Activated CD4-positive, alpha-beta T cell treated with anti-CD3 and anti-CD28 coated beads, Interleukin-10, Interleukin-2, amounts not matched to agents 100 ng/mL and 50 ng/mL, durations not matched to agents 16 hours and 8 hours (primary cell): ENCODE measurements at places on chromosomes 4 and X.

DNA sequence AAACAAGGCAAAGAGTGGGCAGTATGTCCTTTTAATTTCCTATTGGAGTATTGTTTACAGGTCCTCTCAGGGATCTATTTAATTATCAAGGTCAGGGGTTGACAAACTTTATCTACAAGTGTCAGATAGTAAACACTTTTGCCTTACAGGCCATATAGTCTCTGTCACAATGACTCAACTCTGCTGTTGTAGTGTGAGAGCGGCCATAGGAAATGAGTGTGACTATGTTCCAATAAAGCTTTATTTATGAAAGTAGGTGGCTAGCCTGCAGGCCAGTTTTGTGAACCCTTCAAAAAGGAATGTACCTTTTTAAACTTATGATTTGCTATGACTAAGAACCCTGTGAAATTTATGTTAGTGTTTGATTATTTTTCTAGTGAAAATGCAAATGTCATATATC is 156.1 kb downstream of the GPAT3 start:
- DNase-seq: peak; percentile 4

GRCh38 chrX:23742174-23742696 is 841 bp downstream of the ACOT9 start:
- peak; percentile 17 for DNase-seq

- DNase-seq: no peak
Measured at GRCh38 chrX:15745179-15745578, 7.1 kb downstream of the CA5B start.

DNA sequence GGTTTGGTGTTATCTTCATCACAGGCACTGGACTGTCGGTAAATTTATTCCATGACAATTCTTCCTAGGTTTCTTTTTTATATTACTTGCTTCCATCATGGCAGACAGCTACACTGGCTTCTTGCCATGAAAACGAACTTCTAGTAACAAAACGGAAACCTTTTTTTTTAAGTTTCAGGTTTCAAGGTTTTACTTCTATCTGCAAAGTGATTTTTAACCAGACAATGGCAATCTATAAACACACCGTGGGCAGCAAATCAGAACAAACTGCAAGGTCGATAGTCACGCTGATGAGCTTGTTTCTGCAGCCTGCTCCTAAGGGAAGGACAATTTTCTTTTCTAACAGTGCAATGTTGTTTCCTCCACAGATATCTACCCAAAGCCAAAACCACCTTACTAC is 29.9 kb downstream of the XG start:
- peak; percentile 1 for DNase-seq

GRCh38 chr4:95627709-95628108 is 78.9 kb upstream of the UNC5C start:
- no peak for DNase-seq

DNA sequence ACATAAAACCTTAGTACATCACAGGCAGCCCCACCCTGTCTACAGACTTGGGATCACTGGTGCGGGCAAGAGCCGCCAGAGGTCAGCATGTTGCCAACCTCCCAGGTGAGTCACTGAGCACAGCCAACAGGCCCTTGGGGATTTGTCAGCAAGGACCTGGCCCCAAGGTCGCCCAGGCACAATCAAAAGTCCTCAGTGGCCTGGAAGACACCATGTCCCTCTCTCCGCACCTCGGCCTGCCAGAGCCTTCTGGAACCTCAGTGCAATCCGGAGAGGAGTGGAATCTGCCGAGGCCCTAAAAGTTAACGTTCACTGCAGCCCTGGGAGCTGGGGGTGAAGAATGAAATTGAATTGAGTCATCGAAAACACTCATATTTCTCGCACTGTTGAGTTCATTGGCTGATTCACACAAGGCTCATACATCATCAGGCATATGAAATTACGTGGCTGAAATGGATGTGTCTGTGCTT is 74.3 kb downstream of the WFS1 start:
- DNase-seq: no peak

GRCh38 chr4:82579932-82580331 is 18.1 kb upstream of the TMEM150C start:
- no peak for DNase-seq

DNA sequence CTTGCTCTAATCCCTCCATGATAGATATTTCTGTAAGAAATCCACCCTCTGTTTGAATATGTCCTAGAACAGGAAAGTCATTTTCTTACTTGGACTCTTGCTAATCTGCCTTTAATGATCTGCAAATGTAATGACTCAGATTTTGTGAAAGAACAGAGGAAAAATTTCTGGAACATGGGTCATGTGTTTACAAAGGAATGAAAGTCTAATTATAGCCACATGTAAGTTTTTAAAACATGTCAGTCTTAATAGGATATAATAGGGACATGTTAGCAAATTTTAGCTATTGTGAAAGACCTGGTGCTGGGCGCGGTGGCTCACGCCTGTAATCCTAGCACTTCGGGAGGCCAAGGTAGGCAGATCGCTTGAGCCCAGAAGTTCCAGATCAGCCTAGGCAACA is 47.6 kb downstream of the GRK4 start:
- no peak for DNase-seq

DNA sequence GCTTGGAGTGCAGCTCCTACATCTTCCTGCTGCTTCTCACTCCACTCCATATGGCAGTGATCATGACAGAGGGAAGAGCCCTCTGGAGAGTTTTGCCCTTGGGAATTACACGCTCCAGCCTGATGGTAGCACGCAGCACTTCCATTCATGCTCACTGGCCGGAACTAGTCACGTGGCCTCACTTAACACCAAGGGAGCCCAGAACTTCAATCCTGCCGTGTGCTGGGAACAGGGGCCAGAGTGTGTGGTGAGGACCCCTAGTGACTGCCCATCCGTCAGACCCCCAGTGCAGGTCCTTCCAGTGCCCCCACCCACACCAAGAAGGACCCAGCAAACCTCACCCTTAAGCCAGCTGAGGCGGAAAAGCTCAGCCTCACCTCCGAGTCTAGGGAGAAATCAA is 230.7 kb downstream of the EVC2 start:
- no peak for DNase-seq

DNA sequence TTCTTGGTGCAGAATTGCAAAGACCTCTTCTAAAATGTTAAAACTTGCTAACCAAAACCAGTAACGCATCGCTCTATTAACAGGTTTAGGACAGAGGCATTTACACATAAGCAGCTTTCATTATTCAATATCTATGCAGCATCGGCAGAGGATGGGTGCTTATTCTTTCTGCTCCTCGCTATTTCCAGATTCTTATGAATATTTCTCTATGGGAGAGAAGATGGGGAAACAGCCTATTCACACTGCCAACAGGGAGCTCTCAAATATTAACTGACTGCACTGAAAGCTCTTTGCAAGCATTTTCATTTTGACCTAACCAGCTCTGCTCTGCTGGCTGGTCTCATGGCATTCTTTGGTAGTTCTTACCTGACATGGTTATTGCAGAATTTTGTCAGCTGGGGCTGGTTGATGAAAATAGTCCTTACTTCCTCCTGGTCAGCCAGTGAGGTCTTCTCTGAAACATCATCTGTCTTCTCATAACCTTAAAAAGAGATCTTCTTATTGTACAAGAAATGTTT is 30.2 kb downstream of the ATP8A1 start:
- no peak for DNase-seq

DNA sequence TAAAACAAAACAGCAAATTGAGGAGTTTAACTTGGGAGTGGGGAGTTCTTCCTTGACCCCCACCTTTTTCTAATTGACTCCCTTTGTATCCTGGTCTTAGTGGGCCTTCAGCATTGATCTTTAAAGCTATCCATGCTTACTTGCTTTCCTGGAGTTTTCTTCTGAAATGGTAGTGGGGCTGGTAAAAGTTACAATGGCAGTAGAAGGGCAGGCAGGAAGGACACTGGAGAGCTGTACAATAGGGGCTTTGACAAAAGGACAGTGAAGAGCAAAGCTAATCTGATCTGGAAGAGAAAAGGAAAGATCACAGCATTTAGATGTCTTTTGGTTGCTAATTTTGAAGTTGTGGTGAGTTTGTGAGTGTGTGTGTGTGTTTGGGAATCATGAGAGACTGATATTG is 111.5 kb downstream of the MID1 start:
- DNase-seq: no peak
